ENCODE measurements at places on chromosomes 11 and 22.
A peak's percentile ranks its signal among the peaks of the same experiment; 100 is the strongest.

- no peak for DNase-seq
Measured at GRCh38 chr11:94525546-94526324, 13.5 kb downstream of the C11orf97 start.

GRCh38 chr11:58726737-58727414 is 4.9 kb downstream of the GLYAT start:
- DNase-seq: peak; percentile 55

GRCh38 chr22:41021613-41022454 is 70.6 kb upstream of the EP300 start:
- peak; percentile 32 for DNase-seq

DNA sequence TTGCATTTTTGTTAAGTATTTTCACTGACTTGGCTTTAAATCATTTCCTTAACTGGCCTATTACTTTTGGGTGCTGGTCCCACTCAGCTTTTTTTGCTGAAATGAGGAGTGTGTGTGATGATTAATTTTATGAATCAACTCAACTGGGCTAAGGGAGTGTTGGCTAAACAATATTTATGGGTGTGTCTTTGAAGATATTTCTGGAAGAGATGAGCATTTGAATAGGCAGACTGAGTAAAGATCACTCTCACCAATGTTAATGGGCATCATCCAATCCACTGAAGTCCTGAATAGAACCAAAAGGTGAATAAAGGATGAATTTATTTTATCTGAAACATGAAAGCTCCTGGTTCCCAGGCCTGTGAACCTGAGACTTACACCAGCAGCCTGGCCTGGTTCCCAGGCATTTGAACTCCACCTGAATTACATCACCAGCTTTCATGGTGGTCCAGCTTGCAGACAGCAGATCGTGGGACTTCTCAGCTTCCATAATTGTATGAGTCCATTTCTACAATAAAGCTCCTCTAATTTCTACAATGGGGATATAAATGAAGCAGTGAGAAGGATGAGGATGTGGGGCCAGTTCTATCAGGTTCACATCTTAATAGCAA is 241.3 kb upstream of the ZC3H12C start:
- DNase-seq: no peak

- DNase-seq: no peak
Measured at GRCh38 chr11:21072558-21072957, 403.2 kb downstream of the NELL1 start.

DNA sequence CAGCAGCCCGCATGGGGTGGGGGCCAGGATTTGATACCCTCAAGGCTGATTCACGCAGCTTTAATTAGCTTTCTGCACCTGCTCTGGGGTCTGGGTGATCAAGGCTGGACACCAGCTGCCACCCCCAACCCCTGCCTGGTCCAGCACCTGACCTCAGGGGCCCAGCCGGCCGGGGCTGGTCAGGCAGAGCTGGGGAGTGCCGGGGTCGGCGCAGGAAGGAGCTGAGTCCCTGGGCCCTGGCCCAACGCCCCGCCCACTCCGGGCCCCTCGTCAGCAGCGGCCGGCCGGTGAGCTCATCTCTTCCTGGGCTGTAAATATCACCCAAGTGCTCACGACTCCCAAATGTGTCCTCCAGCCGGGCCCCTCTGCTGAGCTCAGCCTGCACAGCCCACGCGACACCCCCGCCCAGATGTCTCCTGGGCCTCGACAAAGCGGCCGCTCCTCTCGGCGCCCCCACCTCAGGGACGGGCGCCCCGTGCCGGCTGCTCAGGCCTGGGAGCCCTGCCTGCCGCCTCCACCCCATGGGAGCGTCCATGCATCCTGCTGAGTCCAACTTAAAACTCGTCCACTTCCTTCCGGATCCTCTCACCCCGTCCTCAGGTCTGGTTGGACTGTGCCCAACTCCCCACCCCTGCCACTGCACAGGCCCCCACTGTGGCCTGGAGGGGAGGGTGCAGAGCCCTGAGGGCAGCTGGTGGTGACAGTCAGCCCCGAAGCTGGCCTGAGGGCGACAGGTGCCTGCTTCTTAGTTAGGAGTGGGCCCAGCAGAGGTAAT is 29.0 kb downstream of the RTN4R start:
- peak; percentile 34 for DNase-seq

- no peak for DNase-seq
Measured at GRCh38 chr22:41229730-41230400, 10.9 kb downstream of the CHADL start.

- peak; percentile 32 for DNase-seq
Measured at GRCh38 chr11:114216796-114217180, 79.4 kb upstream of the NNMT start.

- no peak for DNase-seq
Measured at GRCh38 chr22:20173772-20174171, 22.9 kb upstream of the CCDC188 start.

- no peak for DNase-seq
Measured at GRCh38 chr11:61507012-61507768, 1.4 kb upstream of the LRRC10B start.

GRCh38 chr11:114059984-114060391 is 477 bp downstream of the ZBTB16 start:
- no peak for DNase-seq

GRCh38 chr11:87300640-87301380 is 263.1 kb downstream of the TMEM135 start:
- DNase-seq: no peak

GRCh38 chr11:80944758-80945157 is 1503.9 kb upstream of the TENM4 start:
- no peak for DNase-seq

- DNase-seq: no peak
Measured at GRCh38 chr11:120815319-120816100, 208.4 kb upstream of the TBCEL start.

DNA sequence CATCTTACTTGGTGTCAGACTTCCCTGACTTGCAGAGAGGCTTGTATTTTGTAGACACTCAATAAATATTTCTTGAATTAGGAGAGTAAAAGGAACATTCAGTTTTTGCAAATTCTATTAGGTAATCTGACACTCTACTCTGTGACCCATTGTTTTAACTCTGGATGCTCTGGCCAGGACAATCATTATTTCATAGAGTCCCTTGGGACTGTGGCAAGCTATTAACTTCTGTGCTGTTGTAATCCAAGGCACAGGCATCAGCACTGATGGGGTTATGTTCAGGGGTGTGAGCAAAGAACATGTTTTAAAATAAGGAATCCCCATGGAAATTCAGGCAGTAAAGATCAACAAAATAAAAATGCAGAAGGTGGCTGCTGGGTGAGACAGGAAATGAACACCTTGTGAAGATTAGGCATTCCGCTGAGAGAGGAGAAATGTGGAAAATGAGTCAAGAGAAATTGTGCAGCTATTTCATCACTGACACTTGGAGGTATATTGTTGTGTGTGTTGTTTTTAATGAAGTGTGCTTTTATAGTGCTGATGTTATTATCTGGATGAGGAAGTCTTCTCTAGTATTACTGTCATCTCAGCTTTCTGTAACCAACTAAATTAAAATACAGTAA is 175.2 kb downstream of the WNT11 start:
- DNase-seq: no peak

- DNase-seq: no peak
Measured at GRCh38 chr11:76744186-76745043, 38.7 kb upstream of the TSKU start.

- peak; percentile 23 for DNase-seq
Measured at GRCh38 chr11:1435820-1436467, 46.2 kb downstream of the BRSK2 start.

- no peak for DNase-seq
Measured at GRCh38 chr11:9396752-9397151, 12.3 kb downstream of the IPO7 start.

GRCh38 chr11:28629235-28629634 is 521.0 kb downstream of the METTL15 start:
- no peak for DNase-seq

- DNase-seq: no peak
Measured at GRCh38 chr11:122248939-122249338, 132.9 kb upstream of the BLID start.

GRCh38 chr22:29142116-29142515 is 63.6 kb upstream of the EMID1 start:
- DNase-seq: no peak

DNA sequence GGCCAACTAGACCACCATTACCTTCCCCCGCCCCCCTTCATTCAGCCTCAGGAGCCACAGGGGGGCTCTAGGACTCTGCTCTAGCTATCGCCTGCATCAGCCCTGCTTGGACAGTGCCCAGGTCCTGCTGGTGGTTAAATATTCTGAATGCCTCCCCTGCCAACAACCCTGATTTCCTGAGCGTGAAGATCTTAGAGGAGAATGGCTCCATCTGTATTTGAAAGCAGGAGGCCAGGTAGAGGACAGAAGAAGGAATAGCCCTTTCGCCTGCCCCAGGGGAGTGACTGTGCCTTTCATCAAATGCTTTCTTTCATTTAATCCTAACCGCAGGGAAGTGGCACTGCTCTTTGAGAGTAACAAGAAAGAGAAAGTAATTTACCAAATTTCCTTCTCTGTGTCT is 69.2 kb downstream of the ISX start:
- no peak for DNase-seq

DNA sequence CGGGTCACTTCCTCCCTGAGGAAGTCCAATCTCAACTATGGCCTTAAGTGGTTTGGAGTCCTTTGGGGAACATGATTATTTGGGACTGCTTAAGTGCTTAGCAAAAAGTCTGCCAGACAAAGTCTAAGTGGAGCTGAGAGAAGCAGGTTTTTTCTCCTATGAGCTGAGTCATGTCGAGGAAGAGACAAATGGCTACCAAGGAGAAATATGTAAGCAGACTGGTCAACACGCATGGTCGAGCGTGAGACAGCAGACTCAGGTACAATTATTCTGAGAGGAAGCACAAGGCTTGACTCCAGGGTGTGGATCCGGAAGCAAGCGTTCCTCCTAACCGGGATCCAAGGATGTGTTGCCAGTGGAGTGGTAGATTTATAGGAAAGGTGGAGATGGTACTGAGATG is 30.6 kb downstream of the UBASH3B start:
- no peak for DNase-seq

- DNase-seq: no peak
Measured at GRCh38 chr11:88115828-88116755, 59.2 kb downstream of the RAB38 start.

- no peak for DNase-seq
Measured at GRCh38 chr11:14898355-14898754, 6.3 kb upstream of the CYP2R1 start.

DNA sequence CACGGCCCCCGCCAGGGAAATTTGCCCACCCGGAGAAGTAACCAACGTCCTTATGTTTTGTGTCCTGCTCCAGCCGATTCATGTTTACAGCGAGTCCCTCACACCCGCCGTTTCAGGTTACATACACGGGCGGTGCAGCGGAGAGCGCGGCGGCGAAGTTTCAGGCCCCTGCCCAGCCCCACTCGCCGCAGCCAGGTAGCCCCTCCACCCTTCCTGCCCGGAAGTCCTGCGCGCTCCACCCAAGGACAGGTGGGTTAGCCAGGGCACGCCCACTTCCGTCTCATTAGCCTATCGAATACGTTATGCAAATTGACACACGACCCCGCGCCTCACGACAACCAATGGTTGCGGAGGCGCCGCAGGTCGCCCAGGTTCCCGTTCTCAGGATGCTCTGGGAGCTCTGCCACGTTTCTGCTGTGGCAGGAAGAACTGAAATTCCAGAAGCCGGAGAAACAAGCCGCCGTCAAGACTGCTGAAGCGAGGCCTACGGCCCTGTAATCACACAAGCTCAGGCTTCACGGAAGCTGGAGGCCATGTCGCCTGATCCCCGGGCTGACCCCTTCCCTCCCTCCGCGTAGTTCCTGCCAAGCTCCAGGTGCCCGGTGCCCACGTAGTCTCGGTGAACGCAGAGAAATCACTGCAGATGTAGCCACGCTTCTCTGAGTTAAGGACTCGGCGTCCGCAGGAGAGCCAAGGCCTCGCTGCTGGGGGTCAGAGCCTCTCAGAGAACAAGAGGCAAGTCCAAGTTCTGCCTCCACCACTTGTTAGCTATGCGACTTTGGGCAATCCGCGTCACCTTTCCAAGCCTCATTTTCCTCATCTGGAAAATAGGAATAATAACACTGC is 22.4 kb upstream of the MYH9 start:
- peak; percentile 82 for DNase-seq

GRCh38 chr11:66659763-66660162 is 17.9 kb downstream of the RBM4B start:
- no peak for DNase-seq

- no peak for DNase-seq
Measured at GRCh38 chr11:68542617-68543016, 82.1 kb downstream of the PPP6R3 start.

DNA sequence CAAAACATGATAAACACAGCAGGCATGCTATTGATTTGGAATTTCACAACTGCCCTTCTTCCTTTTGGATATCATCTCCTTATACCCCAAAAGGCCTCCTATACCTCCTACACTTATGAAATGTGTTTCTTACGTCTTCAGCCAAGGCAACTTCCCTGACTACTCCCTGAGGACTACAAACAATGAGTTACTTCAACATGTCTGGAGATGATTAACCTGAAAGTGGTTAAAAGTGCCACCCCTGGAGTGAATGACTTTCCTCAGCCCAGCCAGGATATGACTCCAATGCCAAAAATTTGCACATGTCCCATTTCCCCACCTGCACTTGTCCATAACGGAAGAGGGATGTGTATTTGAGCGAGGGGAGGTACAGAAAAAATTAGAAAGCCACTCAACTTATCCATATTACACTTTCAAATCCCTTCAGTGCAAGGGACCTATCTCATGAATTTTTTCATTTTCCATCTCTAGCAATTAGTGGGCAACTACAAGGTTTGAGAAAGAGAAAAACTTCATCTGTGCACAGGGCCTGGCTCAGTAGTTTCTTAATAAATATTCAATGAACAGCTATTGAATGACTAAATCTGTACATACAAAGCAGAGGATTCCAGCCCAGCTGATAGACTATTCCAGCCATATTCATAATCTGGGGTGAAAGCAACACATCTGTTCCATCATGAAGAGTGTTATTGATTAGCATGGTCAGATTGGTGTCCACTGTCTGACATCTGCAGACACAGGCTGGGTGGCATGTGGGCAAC is 36.8 kb downstream of the KIRREL3 start:
- DNase-seq: no peak

DNA sequence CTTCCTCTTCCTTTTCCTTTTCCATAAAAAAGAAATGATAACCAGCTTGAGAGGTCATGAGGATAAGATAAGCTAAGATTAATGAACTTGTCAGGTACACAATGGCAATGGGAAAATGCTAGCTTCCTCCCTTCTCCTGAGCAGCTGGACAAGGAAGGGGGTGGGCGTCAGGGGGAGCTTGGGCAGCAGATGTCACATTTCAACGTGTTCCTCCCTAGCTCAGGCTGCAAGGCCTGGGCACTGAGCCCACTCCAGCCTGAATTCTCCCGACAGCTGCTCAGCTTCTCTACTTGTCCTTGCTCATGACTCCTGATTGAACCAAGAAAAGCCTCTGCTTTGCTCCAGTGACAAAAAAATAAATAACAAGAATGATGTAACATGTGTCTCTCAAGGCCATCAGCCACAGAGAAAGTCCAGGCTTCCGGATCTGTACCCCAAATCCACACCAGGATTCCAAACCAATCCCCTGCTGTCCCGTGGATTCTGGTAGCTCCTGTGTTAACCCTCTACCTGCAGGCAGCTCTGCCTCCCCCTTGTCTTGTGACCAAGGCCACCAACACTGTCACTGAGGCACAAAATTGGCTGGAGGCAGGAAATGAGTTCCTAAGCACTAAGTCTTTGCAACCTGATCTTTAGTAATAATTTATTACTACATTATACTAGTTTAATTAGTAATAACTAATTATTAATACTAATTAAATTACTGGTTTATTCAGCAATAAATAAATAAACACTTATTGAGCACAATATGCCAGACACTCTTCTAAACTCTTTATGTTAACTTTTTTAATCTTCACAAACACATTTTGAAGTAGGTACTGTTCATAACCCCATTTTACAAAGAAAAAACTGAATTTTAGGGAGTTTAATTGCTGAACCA is 146.5 kb downstream of the CCDC34 start:
- no peak for DNase-seq

All from natural killer cell (primary cell).